ENCODE measurements at places on chromosomes 12 and 14. TPM values are rescaled to one million over a fixed set of nuclear protein-coding genes. Genes with fewer than 3 reads are reported as not detected.

- no peak for DNase-seq
Measured at GRCh38 chr12:132639956-132640520, 21.5 kb downstream of the P2RX2 start.

GRCh38 chr12:53613821-53614220 lies 12.4 kb downstream of the ATF7 start:
- DNase-seq = no peak

DNA sequence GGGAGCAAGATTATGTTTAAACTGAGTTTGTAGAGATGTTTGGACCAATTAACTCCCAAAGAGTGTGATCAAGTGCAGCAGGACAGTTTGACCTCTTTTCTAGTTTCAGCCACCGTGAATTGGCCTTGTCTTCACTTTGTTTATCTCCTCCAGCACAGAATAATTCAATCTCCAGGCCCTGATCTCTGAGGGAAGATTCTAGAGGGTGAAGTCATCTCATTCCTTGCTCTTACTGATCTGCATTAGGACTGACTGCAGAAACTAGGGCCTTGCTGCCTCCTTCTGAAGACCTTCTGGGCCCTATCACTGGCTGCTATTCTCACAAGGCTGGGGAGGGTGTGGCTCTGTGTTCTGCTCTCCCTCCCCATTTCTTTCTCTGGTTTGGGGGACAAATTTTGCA lies 29.4 kb downstream of the C12orf75 start:
- no peak for DNase-seq

NGB gene
- not detected for total RNA-seq

CPNE8 gene
- total RNA-seq = not detected

Measured in myocyte (in vitro differentiated cells).